NCI-H1436 (cell line): ENCODE measurements at places on chromosomes 4 and X.

DNA sequence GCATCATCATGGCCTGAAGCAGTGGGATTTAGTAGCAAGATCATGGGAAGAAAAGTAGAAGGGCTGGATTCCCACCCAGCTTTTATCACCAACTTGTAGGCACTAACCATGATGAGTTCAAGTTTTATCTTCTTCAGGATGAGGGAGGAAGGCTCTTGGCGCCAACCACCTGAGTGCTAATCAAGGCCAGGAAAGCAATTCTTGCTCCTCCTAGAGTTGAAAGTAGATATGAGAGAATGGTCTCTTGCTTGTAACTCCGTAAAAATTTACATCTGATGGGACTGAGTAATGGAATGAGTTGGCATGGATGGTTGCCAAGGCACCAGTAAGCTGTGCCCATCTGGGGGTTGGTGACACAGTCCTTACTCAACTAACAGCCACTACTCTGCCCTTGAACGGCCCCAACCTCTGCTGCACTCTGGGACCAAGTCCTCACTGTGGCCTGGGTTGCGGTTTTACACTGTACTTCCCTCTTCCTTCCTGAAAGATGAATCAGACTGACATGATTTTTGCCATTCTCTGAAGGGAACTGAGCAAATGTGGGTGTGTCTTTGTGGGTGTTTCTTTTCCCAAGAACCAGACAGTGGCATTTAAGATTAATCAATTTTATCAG is 39.4 kb upstream of the NDP start:
- no peak for DNase-seq

GRCh38 chr4:156774422-156774821 is 197.2 kb downstream of the PDGFC start:
- no peak for DNase-seq

GRCh38 chrX:7775987-7776386 is 67.0 kb upstream of the VCX start:
- no peak for DNase-seq

- DNase-seq = no peak
These were observed 110.0 kb upstream of the PPARGC1A start for GRCh38 chr4:23999714-24000469.

GRCh38 chrX:12139934-12140611 is 1.8 kb downstream of the FRMPD4 start:
- no peak for DNase-seq

GRCh38 chrX:44596277-44596676 is 53.6 kb upstream of the FUNDC1 start:
- no peak for DNase-seq

DNA sequence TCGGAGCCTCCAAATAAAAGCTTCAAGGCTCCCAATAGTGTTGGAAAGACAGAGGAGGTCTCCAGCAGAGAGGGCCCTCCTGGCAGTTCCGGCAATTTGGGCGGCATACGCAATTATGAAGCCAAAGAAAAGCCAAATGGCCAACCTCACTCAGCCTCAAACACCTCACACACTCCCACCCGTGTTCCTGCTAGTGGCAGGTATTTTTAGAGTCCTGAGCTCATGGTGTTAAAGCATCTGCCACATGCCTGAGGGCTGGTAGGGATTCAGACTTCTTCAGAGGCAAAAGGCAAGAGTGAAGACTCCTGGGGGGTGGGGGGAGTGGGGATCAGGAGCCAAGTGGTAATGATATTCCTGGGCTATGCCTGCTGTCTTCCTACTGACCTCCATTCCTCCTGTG is 7.4 kb downstream of the RAB33A start:
- no peak for DNase-seq

DNA sequence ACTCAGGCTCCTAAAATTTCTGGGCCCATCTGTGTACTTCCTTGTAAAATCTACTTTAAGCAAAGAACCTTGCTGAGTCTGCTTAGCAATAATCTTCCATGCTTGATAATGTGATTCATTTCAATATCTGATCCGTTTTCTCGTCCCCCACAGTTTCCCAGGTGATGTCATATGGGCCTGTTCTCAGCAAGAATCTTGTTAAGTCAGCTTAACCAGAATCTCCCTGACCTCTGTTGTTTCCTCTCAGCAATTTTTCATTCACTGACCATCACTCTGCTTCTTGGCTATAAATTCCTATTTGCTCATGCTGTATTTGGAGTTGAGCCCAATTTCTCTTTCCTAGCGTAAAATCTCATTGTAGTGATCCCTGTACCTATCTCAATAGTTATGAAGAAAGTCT is 13.9 kb downstream of the CSN2 start:
- DNase-seq = no peak

DNA sequence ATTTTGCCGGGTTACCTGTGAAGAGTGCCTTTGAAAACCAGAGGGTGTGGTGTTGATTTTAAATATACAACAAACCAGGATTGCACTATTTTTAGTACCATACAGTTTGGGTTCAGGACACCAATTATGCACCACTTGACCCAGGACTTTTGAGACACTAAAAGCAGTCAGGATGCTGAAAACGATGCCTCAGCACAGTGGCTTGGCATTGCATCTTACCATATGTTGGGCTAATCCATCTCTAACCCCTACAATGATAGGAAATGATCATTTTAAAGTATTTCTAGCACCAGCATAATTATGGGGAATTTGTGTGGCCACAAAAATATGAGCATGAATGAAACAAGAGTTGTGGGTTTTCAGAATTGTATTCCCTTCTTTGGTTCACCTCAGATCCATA is 4.1 kb downstream of the IBSP start:
- DNase-seq = no peak

DNA sequence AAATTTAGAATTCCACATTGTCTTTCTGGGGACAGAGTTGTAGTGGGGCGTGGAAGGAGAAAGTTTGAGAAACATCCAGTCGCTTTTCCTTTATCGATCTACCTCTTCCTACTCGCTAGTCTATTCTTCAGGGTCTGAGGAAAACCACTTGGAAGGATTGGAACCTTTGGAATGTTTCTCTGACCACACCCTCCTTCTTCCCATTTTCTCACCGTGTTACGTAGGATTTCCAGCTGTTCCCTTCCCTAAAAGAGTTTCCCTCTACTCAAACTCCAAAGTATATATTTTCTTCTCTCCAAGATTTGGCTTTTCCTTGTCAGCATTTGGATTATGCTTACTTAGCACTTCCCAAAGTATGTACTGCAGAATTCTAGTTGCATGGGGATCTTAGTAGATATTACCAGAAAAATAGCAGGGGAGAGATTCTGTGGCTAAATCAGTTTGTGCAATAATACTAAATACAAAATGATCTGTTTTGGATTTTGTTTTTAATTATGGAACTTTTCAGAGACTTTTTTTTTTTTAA is 4.9 kb downstream of the ENPEP start:
- no peak for DNase-seq

GRCh38 chr4:30553706-30554105 is 166.5 kb upstream of the PCDH7 start:
- DNase-seq = no peak

DNA sequence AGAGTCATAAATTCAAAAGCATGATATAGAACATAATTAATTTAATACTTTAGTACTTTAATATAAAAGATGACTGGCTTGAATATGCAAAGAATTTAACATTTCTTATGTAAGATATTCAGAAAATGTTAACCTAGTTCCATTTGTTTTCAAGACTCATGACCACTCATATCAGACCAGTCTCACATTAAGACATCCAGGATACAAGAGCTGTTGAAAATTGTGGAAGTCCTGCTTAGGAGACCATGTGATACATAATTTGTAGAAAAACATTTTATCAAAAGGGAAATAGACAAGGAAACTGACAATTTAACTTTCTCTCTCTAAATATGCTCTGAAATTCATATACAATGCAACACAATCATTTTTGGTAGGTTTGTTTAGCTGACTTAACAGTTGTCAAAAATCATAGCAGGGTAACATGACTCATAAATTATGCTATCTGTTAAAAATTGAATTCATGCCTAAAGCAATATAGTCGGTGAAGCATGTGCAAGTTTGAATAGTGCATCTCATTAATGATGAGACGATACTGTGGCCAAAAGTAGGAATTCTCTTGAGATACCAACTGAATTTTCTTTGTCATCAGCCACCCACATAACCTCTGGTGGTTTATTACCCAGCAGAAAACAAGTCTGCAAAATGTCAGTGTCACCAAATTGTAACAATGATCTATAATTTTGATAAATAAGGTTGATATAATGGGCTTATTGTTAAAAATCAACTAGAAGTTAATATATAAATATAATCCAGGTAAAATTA is 211.4 kb downstream of the GASK1B start:
- no peak for DNase-seq

GRCh38 chrX:142891046-142891445 is 134.7 kb upstream of the SPANXN4 start:
- DNase-seq = no peak

- DNase-seq = no peak
These were observed 2095.9 kb downstream of the ARAP2 start for GRCh38 chr4:34148322-34148908.

DNA sequence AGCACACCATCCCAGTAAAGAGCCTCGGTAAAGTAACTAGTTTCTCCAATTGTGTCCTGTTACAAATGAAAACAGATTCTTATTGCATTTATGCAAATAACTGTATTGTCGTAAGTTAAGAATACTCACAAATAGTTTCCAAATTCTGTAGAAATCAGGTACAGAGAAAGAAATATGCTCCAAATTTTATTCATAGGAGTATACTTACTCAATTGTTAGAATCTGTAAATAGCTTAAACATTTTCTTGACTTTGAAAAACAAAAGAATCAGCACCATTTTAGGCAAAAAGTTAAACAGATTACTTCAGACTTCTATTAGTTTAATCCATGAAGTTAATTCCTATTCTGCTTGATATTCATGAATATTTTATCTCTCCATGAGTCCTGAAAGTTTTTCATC is 10.7 kb downstream of the CNGA1 start:
- DNase-seq = no peak

GRCh38 chrX:14013054-14013453 is 16.6 kb downstream of the GEMIN8 start:
- no peak for DNase-seq

GRCh38 chr4:10180603-10180926 is 64.0 kb upstream of the WDR1 start:
- no peak for DNase-seq

DNA sequence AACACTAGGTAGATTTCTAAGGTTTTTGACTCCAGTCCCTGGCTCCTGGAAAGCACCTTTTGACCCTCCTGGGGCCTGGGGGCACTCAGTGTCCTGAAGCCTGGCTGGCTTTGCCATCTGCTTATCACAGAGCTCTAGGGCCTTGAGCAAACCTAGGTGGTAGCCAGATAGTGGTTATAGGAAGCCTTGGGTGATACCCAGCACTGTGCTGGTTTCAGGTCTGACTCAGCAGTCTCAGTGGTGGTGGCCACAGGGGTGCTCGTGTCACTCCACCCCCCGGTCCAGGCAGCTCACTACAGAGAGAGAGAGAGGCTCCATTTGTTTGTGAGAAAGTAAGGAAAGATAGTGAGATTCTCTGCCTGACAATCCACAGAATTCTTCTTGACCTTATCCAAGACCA is 195.8 kb upstream of the ZFP42 start:
- DNase-seq = no peak

GRCh38 chr4:183636923-183637322 is 22.1 kb downstream of the RWDD4 start:
- DNase-seq = no peak

- DNase-seq = no peak
These were observed 45.8 kb upstream of the MSANTD1 start for GRCh38 chr4:3202836-3203820.

DNA sequence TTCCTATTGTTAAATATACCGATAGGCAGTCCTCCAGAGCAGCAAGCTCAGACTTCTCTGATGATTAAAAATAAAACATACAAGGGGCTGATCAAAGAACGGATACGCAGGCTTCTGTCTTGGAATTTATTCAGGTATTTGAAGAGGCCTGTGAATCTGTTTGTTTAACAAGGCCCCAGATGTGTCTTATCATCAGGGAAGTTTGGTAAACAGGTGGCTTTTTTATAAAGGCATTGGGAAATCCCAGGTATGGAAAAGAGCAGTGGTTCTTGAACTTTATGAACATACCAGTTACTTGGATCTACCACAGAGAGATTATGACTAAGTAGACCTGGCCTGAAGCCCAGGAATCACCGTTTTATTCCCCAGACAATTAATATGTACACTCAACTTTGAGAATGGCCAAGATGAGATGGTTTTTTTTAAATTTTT is 47.9 kb downstream of the SOWAHB start:
- no peak for DNase-seq

DNA sequence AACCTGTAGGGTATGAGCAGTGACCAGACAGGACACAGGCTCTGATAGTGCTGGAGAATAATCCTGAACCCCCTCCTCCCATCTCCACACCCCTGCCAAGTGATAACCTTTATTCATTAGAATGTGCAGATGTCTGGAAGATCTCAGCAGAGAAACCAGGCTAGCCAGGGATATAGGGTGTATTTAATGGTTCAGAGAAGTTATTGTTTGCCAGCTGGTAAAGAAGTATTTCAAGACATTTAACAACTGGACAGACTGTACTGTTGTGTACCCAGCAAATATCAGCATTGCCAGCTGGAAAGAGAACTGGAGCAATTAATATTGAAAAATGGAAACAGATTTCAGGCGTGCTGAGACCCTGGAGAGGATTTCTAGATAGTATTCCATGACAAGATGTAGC is 94.5 kb downstream of the RASGEF1B start:
- DNase-seq = no peak

GRCh38 chr4:158805635-158806471 is 37.0 kb downstream of the FNIP2 start:
- DNase-seq = no peak

GRCh38 chrX:153491351-153491914 is 3.3 kb upstream of the BGN start:
- no peak for DNase-seq

DNA sequence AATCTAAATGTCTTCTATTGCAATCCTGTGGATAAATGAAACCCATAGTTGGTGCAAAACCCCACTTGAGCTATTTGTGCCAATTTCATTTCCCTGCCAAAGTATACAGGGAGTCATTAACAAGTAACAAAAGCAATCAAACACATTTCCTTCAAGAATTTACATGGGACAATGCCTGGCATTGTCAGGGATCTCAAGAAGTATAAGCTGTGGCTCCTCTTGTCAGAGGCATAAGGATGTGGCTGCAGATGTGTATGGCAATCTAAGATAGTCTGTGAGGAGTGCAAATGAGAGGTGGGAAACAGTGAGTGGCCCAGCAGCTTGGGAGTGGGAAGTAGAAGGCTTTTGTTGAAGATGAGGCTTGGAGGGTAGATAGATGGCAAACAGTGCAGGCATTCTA is 58.0 kb upstream of the SCML1 start:
- DNase-seq = no peak

GRCh38 chr4:76948443-76949275 is 893 bp upstream of the SEPTIN11 start:
- peak; percentile 70 for DNase-seq

- no peak for DNase-seq
These were observed 91.2 kb downstream of the RLIM start for GRCh38 chrX:74523224-74523623.
